Nucleus accumbens (tissue), 56 donors: ENCODE measurements at places on chromosomes 11 and 22.

GRCh38 chr22:42062506-42063170 lies 8.0 kb downstream of the NAGA start:
- DNase-seq: no peak

- DNase-seq: no peak
Observed at GRCh38 chr11:35126000-35126878, 12.7 kb upstream of the CD44 start.

DNA sequence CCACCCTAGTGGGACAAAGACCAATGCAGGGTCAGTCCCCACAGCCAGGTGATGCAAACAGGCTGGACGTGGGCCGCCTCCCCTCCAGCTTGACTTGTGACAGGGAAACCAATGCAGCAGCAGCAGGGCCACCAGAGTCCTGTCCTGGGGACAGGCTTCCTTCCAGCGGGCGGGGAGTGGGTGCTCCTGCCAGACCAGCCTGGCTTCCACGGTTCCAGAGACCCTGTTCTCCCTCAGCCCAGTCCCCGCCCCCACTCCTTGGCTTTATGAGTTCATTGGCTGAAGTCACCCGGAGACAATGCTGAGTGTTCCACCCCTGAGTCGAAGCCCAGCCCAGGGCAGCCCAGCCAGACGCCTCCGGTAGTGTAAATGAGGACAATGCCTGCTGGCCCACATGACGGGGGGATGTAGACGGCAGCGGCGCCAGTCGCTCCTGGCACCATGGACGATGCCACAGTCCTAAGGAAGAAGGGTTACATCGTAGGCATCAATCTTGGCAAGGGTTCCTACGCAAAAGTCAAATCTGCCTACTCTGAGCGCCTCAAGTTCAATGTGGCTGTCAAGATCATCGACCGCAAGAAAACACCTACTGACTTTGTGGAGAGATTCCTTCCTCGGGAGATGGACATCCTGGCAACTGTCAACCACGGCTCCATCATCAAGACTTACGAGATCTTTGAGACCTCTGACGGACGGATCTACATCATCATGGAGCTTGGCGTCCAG lies at the start of gene TSSK2:
TSSK2 (plus strand) TSS at position 350 of the 726 bp plus-strand sequence; CDS start at position 442, 92 bp downstream.
- no peak for DNase-seq

GRCh38 chr11:13674799-13675509 lies 6.5 kb downstream of the FAR1 start:
- no peak for DNase-seq

- DNase-seq: no peak
Observed at GRCh38 chr11:41247621-41248020, 211.8 kb downstream of the LRRC4C start.

- no peak for DNase-seq
Observed at GRCh38 chr11:102799681-102800340, 1.9 kb upstream of the MMP1 start.

- no peak for DNase-seq
Observed at GRCh38 chr22:25193130-25193529, 6.5 kb upstream of the CRYBB3 start.

- DNase-seq: no peak
Observed at GRCh38 chr11:69167916-69168691, 12.4 kb downstream of the SMIM38 start.

GRCh38 chr11:132692891-132693290 lies 839.4 kb downstream of the OPCML start:
- no peak for DNase-seq

DNA sequence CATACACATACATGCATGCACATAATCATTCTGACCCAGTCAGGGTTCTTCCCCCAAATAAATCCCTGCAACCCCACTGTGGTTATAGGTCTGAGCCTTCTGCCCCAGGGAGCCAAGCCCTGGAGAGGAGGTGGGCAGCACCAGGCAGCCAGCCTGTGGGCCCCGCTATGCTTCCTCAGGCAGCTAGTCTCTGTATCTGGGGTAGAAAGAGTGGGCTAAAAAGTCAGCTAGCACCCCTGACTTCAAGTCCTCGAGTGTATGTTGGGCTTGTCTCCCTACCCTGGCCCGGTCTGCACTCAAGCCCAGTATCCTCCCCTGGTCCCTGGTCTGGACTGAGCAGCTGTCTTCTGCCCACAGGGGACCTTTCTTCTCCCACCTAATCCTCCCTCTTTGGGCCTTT lies 28.0 kb downstream of the KCNQ1OT1 start:
- no peak for DNase-seq

DNA sequence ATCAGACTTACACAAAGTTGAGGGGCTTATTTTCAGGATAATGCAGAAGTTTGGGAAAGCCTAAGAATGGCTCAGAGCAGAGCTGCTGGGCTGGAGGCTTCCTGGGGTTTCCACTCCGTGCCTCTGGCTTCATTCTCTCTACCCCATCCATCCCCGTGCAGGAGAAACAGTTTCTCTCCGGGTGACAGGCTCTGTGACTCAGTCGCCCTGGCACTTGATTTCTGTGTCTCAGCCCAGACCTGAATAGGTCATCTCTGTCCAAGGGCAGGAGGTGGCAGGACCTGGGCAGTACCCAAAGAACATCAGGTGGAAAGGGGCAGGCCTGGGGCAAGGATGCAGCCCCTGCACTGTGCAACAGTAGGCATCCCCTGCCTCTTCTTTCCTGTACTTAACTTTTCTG lies 38.4 kb upstream of the RTL6 start:
- DNase-seq: no peak

GRCh38 chr22:45472426-45472825 lies 30.3 kb upstream of the FBLN1 start:
- DNase-seq: no peak

- no peak for DNase-seq
Observed at GRCh38 chr11:72228229-72228843, 3.8 kb downstream of the INPPL1 start.

DNA sequence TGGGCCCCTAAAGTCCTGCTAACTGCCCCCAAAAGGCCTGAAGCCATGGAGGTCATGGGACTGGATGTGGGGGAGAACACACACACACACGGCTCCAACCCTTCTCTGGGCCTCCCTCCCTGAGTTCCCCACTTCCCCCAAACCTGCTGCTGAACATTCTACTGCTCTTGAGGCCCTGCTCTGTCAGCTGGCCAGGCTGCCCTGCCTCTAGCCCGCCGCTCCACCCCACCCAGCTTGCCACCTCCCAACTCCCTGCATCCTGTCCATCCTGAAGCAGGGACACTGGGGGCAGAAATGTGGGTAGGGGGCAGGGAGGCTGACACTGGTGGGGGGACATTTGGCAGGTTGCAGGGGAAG lies 1.0 kb downstream of the KCNJ4 start:
- DNase-seq: no peak

DNA sequence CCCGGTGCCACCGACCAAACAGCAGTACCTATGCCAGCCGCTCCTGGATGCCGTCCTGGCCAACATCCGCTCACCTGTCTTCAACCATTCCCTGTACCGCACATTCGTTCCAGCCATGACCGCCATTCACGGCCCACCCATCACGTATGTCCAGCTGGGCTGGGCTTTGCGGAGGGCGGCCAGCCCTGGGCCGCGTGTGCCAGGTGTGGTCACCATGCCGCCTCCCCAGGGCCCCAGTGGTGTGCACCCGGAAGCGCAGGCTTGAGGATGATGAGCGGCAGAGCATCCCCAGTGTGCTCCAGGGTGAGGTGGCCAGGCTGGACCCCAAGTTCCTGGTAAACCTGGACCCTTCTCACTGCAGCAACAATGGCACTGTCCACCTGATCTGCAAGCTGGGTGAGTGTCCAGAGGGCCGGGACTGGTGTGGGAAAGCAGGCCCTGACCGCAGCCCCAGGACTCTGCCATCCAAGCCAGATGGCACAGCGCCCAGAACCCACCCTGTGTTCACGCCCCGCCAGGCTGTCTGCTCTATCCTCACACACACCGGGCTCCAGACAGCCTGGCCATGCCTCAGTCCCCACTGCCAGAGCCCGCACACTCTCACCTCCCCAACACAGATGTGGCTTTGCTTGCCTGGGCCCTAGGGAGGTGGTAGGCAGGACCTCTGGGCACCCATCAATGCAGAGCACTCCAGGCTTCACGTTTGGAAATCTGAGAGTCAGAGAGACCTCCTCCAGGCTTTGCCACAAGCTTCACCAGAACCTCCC lies 77.6 kb downstream of the MED15 start:
- no peak for DNase-seq

- DNase-seq: no peak
Observed at GRCh38 chr11:1744891-1745700, 5.3 kb downstream of the IFITM10 start.

DNA sequence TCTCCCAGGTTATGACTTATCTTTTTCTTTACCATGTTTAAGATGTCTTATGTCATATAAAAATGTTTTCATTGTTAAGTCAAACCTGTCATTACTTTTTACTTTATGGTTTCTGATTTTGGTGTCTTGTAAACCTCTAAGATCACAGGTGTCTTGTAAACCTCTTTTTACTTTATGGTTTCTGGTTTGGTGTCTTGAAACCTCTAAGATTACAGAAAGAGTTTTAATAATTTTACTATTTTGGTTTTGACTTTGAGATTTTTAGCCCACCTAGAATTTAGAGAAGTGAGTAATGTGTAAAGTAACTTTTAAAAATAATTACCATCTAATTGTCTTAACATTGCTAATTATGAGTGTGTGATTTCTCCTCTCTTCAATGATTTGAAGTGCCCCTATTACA lies 2.6 kb downstream of the CSF2RB start:
- no peak for DNase-seq

GRCh38 chr11:76263166-76263565 lies 56.9 kb upstream of the WNT11 start:
- DNase-seq: no peak

GRCh38 chr11:102073253-102073652 lies 26.0 kb downstream of the CFAP300 start:
- no peak for DNase-seq

GRCh38 chr22:48427731-48428211 lies 1399.9 kb downstream of the BRD1 start:
- no peak for DNase-seq

DNA sequence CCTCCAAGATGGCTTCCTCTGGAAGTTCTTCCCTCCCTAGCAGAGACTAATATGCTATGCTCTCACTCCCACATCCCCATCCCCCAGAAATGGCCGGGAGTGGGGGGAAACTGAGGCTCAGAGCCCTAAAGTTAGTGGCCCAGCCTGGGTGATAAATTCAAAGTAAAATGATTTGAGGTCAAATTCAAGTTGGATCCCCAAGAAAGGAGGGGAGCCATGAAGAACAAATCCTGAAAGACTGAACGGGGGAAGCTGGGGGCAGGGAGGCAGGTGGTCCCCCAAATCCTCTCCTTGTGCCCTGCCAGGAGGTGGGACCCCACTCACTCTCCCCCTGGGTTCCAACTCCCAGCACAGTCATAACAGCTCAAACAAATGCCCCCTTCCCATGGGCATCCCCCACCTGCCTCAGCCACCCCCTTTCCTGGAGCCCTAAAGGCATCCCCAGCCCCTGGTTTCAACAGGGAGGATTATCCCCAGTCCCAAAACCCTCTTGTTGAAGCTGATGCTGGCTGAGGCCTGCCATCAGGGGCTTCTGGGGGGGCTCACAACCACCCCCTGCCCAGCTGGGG lies 1.1 kb downstream of the CBX6 start:
- DNase-seq: no peak

GRCh38 chr11:118908901-118909618 lies 16.7 kb downstream of the BCL9L start:
- DNase-seq: peak; percentile 58

DNA sequence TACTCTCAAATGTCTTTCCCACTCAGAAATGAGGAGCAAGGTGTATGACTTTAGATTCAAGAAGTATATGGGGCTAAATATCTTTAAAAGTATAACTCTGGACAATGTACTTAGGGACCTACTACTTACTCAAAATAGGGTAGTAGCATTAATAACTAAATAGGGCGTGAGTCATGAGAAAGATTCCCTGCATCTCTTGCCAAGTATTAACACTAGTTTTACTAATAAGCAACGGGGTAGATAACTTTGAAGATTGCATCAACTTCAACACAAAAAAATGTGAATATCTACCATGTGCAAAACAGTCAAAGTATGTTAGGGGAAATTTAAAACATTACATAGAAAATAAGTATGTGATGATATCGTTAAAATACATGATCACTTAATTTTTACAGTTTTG lies 99.6 kb downstream of the PGR start:
- no peak for DNase-seq

- no peak for DNase-seq
Observed at GRCh38 chr22:38141217-38141973, 30.9 kb upstream of the BAIAP2L2 start.

DNA sequence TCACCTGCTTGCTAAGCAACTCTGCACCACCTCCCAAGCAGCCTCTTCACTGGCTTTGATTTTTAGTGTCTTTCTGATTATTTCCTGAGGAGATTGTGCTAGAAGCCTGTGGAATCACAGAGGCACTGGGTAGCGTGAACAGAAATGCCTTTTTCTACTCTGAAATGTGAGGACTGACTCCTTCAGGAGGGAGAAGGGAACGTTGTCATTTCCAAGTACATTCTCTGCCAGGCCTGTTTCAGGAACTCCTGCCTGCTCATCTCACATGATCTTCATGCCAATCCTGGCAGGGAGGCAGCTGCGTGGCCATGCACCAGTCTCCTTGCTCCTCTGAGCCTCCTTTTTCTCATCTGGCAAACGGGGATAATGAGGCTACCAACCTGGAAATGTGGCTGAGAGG lies 49.8 kb upstream of the PRDM11 start:
- DNase-seq: no peak

DNA sequence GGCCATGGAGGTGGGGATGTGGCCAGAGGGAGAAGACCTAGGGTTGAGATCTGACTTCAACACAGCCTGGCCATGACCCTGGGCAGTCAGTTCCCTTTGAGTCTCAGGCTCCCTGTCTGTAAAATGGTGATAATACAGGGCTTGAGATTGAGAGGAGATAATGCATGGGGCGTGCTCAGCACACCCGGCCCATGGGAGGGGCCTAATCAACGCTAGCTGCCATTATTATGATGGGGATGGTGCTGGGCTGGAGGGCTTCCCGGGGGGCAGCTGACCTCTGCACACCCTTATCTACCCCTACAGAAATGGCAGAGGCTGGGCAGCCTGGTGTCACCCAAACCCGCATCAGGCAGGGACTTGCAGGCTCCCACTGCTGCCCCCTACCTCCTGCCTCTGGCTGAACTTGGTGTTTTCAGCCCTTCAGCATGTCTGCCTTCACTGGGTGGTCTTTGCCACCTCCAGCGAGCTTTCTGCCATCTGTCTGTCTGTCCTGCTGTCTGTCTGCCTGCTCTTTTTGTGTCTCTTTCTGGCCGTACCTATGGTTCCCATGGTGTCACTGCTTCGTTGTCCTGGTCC lies 84.5 kb downstream of the CACNA1I start:
- DNase-seq: no peak

GRCh38 chr22:21866833-21867527 lies 465 bp downstream of the MAPK1 start:
- DNase-seq: no peak

- DNase-seq: no peak
Observed at GRCh38 chr11:112004389-112004788, 20.8 kb upstream of the DLAT start.

DNA sequence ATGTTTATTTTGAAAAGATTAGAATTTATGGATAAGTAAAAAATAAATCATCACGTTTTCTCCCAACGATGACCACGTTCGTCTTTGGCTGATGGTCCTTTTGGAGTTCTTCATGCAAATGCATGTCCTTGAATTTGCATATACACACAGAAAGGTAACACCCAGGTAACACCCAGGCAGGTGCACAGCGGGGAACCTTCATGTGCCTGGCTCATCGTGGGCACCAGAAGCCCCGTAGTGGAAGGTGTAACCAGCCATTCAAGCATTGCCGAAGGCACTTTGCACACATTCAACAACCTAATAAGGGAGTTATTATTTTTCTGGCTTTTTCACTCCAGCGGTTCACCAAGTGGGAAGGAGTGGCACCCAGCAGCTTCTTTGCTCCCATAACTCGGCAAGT lies 404.6 kb downstream of the TBC1D22A start:
- no peak for DNase-seq
